ENCODE measurements at places on chromosomes 16 and 17.

DNA sequence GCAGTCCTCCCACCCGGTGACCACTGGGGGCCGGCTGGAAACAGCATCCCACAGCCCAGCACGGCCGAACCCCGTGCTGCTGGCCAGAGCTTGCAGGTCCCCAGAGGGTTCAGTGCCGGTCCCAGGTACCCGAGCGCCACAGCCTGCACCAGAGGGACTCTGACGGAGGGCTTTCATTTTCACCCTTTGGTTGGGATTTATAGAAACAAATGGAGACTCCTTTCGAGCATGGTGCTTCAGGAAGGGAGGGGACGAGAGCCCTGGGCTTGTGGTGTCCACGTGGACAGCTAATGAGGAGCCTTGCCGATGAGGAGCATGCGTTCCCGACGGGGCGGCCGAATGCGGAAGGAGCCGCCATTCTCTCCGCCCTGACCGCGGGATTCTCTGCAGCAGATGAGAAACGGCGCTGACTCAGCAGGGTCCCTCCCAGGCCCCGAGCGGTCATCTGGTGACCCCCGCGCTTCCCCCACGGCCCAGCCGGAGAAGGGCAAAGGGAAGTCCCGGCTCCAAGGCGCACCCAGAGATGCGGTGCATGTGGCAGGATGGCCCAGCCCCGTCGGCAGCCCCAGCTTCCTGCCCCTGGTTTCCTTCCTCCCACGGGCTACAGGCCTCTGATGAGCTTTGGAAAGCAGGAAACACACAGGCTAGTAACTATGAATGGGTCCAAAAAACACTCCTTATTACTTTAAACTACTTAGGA lies 9.8 kb downstream of the SLC38A10 start:
- peak; percentile 27 for DNase-seq

DNA sequence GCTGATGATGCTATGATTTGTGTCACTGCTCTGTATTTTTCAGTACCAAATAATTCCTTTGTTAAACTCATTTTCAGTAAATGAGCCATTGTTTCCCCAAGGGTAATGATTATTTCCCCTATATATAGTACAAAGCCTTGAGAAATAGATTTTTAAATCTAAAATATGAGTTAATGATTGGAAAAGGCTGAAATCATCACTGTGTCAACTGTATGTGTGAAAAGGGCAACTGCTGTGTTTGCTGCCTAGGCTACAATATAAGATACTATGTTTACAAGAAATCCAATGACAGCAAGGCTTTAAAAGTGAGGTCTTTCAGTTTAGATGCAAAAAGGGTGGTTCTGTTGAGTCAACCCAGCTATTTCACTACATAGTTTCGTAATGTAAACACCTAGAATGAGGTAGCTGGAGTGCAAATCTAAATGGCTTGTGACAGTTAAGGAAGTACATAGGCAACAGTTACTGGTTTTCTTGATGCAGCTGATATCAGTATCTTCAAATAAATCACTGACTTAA lies 15.3 kb downstream of the NLK start:
- peak; percentile 6 for DNase-seq

GRCh38 chr17:1776328-1776727 lies 14.5 kb downstream of the SERPINF1 start:
- no peak for DNase-seq

DNA sequence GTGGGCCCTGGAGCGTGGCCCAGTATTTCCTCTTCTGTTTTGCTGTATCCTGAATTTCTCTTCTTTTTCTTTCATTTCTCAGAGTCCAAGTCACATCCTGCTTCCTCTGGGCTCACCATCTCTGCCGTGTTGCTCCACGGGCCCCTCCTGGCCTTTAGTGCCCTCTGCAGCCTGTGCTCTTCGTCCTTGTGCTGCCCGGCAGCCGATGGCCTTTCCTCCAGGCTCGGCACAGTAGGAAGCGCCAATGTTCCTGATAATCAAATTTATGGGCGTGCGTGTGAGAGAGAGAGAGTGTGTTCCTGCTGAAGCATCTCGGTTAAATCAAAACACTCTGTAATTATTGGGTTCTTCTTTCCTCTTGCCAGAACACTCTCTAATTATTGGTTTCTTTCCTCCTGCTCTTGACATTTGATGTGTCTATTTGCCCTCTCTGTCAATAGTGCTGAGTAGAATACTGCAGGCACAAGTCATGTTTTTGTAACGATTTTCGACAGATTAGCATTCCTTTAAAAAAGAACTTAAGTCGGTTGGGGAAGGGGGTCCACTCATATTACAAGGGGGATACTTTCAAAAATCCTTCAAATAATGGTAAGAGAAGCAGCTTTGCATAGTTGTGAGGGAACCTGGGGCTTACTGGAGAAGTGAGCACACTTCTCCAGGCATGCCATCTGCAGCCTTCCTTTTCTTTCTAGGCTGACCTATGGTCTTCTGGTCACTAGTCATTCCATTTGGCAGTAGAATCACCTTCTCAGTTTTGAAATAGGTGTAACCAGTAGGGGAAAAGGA lies 126.6 kb downstream of the RPTOR start:
- no peak for DNase-seq

DNA sequence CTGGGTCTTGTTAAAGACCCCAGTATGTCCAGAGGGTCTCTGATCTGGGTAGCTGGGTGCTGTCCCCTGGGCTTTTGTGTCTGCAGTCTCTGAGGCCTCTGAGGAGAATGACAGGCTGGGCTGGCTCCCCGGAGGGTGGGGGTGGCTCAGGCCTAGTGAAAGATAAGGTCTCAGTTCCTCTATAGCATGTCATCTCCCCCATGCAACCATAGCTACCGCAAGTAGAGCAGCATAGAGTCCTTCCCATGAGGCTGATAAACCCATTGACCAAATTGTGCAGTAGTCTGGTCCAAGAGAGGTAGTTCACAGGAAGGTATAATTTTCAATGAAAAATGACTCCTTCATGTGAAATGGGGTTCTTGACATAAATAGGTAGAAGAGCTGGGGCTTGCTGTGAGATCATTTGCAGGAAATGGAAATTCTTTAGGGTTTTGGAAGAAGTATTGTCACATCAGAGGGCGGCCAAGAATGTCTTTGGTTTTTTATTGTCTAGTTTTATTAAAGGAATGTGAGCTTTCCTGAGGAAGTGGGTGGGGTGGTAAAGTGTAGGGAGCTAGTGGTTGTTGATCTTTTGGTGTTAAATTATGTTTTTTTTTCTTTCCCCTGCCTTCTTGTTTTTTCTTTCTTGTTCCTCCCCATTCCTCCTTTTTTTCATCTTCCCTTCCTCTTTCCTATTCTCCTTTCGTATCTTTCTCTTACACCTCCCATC lies 21.0 kb downstream of the SLC7A6OS start:
- DNase-seq = no peak

Measured in brain microvascular endothelial cell (primary cell).